ENCODE measurements at places on chromosomes 1 and 21.

DNA sequence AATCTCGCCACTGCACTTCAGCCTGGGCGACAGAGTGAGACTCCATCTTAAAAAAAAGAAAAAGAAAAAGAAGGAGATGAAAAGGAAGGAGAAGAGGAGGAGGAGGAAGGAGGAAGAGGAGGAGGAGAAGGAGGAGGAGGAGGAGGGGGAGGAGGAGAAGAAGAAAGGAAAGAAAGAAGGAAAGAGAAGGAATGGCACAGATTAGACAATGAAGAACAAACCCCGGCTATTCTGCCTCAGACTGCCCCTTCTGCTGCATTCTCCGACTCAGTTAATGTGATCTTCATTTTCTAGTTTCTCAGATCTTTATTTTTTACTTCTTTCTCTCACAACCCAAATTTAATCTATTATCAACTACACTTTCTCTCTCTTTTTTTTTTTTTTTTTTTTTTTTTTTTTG is 40.1 kb upstream of the PTGFRN start:
- DNase-seq, result no peak

- DNase-seq, result no peak
Observed at GRCh38 chr1:29555043-29555620, 318.8 kb downstream of the PTPRU start.

- DNase-seq, result no peak
Observed at GRCh38 chr1:216662681-216663080, 60.5 kb downstream of the ESRRG start.

DNA sequence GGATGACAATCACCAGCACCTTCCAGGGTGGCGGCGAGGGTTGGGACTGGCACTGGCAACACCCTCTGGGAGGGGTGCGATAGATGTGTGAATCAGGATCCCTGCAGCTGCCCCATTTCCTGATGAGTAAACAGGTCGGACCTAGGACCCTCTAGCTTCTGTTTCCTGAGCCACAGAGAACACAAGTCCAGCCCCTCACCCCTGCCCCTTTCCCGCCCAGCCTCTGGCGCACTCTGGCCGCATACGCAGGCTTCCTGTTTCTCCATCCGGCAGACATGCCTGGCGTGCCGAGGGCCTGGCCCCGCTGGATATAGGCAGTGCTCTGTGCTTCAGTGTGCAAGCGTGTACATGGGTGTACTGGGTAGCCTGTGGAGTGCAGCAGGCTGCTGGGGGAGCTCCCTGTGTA is 4.6 kb downstream of the PEAR1 start:
- no peak for DNase-seq

GRCh38 chr1:65469126-65469888 is 48.8 kb downstream of the LEPR start:
- DNase-seq, result no peak

DNA sequence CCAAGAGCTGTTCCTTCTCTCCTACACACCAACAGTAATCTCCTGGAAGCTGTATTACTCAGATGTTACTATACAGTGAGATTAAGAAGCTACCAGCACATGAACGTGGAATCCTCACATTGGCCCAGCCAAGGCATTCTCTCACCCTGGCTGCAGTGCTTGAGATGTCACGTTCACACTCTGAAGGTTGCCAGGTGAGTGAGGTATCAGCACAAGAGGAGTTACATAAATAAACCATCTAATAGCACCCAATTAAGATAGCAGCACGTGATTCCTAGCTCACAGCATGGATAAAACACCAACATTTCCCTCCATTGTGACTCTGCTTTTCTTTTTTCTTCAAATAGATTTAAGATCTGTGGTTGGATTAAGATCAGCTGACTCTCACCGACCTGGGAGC is 182.8 kb downstream of the PLPP3 start:
- DNase-seq, result no peak

- no peak for DNase-seq
Observed at GRCh38 chr1:212549503-212550017, 59.0 kb upstream of the ATF3 start.

Data from activated T-helper 1 cell treated with anti-CD3 and anti-CD28 coated beads, Interleukin-2, amount 50 U/mL, for 16 hours (primary cell).